Transverse colon (tissue), 4 donors: ENCODE measurements at places on chromosomes 7 and 10.
A peak's percentile ranks its signal among the peaks of the same experiment; 100 is the strongest.

GRCh38 chr10:14569274-14570060, 205.2 kb downstream of the FAM107B start:
- peak; percentile 56 for DNase-seq

DNA sequence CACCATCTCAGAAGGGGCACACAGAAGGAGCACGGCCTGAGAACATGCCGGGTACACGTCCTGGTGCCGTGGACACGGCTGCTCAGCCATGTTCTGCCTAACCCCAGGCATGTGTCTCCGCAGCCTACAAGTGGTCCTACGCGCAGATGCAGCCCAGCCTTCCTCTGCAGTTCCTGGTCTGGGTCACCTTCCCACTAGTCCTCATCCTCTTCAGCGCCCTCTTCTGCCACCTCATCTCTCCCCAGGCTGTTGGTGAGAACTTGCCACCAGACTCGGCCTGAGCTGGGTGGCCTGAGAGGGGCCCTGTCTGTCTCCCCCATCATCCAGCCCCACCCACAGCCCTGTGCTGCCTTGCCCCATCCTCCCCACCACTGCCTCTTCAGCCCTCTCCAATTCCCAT, 5.3 kb downstream of the CLCN1 start:
- no peak for DNase-seq

- DNase-seq: peak; percentile 19
These were observed 5.8 kb upstream of the ZNF736 start for GRCh38 chr7:64308016-64308270.

GRCh38 chr7:106731187-106731586, 70.2 kb upstream of the CCDC71L start:
- no peak for DNase-seq

- no peak for DNase-seq
These were observed 345.0 kb downstream of the SEMA3D start for GRCh38 chr7:84841809-84842208.

GRCh38 chr7:50221433-50221832, 83.1 kb upstream of the IKZF1 start:
- no peak for DNase-seq

GRCh38 chr7:18503126-18503866, 7.7 kb downstream of the HDAC9 start:
- no peak for DNase-seq

- DNase-seq: no peak
These were observed 50.8 kb upstream of the PDZD8 start for GRCh38 chr10:117425974-117426566.

DNA sequence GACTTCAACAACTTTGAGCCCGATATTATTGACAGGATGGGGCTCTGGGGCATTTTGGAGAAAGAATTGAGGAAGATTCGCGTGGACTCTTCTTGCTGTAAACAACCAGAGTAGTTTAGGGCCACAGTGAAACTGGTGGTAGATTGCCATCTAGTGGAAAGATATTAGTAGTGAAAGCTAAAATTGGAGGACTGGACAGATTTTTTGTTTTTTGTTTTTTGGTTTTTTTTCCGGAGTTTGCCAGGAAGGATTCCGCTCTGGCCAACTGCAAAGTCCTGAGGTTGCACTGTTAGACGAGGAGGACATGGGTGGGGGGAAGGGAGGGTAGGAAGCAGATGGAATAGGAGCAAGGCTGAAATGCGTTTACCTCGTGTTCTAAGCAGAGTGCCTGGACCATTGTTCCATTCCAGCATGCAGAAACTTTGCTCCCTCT, 11.7 kb downstream of the NOBOX start:
- no peak for DNase-seq

DNA sequence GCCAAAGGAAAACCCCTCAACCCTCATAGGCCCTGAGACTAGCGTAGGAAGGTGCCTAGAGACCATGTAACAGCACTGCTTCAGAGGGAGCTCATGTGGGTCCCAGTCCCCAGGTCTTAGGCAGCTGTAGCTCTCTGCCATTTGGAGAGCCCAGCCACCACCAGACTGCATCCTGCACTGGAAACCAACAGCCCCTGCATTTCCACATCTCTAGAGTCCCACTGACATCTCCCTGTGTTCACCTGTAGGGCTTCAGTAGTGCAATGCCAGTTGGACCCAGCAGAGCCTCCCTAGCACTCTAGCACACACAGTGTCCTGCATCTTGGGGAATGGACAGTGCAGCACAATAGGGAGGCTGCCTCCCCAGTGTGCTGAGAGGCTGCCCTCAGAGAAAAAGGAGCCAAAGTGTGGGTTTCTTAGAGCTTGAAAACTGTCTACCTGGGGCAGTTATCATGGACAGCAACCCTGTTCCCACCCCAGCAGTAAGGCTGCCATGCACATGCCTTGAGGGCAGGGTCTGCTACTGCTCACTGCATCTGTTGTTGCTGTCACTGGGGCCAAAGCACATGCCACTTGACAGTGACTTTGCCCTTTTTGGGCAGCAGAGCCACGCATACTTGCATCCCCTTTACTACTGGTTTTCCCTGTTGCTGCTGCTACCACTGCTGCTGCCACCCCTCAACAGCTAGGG, 46.7 kb upstream of the ANTXRL start:
- DNase-seq: no peak

DNA sequence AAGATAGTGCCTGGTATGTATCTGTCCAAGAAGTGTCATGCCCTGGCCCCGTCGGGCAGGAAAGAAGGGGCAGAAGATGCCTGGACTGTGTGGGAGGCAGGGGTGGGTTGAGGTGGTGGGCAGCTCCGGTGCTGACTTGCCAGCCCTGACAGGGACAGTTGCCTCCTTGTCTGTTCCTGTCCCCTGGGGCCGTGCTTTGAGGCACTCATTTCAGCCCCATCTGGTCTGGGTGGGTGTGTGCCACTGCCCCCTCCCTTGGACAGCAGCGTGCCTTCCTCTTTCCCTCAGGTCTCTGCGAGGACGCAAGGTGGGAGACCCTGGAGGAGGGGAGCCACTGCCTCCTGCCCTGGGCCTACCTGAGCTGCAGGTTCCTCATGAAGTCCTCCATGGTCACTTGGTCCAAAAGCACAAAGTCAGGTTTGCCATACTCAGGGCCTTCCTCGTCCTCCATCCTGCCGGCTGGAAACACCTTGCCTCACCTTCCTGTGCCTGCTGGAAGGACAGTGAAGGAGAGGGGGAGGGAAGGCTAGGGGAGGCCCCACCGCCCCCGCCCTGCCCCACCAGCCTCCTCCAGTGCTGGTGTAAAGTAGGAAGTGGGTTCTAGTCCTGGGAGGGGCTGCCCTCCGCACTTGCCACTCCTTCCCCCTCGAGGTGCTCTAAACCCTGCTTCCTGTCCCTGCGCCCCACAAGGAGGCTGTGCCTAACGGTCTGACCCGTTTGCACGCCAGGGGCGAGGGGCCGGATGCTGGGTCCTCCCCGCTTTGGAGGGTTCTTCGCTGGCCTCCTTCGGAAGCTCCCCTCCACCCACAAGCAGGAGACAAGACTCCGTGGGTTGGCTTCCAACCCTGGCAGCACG, at the start of gene MYO1G:
TSS of gene MYO1G (minus strand) at position 505 of the 856 bp plus-strand sequence. CDS start at position 451, 54 bp downstream.
- DNase-seq: peak; percentile 72

GRCh38 chr7:116911801-116912200, 41.5 kb upstream of the ST7 start:
- DNase-seq: no peak

GRCh38 chr7:57769958-57770357, 320.0 kb downstream of the ZNF716 start:
- DNase-seq: no peak

DNA sequence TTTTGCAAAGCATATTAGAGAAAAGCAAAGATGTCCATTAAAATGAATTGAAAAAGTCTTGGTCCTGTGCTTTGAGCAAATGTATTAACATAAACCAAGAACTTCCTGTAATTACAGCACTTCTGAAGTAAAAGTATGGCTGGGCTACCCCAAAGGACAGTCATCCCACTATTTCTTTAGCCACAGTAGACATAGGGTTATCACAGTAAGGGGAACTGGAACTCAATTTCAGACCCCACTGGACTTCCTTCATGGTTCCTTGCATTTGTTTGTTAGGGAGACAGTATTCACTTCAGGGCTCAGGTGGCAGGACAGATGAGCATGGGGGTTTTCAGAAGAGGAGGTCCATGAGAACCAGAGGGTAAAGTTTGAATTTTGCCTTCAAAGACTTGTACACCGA, 203.1 kb upstream of the PDE1C start:
- no peak for DNase-seq

DNA sequence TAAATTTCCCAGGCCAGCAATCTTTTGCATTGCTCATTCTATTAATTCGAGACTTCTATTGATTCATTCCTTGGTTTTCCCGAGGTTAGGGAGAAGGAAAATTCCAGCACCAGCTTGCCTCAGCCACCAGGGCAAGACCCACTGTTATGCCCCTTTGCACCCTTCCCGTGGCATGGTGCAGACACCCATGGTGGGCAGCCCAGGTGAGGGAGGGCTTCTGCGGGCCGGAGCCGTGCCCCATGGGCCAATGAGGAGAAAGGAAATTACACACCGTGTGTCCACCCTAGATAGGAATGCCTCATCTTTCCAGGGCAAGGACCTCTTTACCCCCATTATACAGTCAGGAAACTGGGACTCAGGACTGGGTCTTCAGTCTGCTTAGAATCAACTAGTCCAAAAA, 4.5 kb upstream of the GRID1 start:
- no peak for DNase-seq

GRCh38 chr10:133373174-133374090, at the start of gene ECHS1:
TSS of gene ECHS1 (minus strand) at chr10:133373354. CDS start at chr10:133373333, 21 bp downstream.
- peak; percentile 97 for DNase-seq

DNA sequence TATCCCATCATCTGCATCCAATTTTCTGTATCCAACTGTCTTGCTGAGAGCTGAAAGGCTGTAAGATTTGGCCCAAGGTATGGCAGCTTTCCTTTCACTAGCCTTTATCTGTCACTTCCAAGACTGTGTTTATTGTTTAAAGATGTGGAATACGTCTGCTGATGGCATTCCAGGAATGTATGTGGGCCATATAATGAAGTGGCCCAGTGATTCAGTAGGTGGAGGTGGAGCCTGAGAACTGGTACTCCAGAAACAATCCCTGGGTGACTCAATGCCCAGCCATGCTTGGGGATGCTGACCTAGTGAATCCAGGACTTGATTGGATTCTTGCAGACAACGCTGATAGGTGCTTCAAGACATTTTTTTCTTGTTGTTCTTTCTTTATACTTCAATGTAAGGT, 13.5 kb downstream of the NEUROD6 start:
- no peak for DNase-seq

- DNase-seq: peak; percentile 44
These were observed 65.9 kb upstream of the CC2D2B start for GRCh38 chr10:95841661-95842498.

GRCh38 chr7:47557694-47558670, 23.9 kb downstream of the TNS3 start:
- DNase-seq: no peak

DNA sequence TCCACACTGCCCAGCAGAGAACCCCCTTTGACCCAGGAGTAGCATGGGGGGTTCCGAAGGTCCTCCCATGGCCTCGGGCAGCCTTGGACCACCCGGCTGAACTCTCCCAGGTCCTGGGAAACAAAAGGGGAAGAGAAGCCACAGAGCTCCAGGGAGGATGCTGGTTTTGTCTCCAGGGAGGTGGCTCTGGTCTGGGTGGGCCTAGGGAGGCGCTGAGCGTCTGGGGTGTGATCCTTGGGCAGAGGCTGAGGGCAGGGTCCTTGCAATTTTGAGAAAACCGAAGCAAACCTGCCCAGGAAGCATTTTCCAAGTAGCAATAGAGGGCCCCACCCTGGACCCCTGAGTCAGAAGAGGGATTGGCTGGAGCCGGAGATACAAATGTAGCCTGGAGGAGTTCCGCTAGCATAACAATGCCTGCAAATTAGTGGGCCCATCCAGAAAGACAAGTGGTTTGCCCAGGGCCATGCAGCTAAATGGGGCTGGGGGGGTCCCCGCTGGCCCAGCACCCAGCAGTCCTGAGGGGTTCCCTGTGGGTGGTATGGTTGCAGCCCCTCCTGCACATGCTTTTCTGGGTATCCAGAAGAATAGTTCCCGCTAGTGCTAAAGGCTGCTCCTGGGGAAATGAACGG, 2.0 kb downstream of the UTF1 start:
- no peak for DNase-seq

- no peak for DNase-seq
These were observed 60.1 kb upstream of the NAMPT start for GRCh38 chr7:106344861-106345260.

DNA sequence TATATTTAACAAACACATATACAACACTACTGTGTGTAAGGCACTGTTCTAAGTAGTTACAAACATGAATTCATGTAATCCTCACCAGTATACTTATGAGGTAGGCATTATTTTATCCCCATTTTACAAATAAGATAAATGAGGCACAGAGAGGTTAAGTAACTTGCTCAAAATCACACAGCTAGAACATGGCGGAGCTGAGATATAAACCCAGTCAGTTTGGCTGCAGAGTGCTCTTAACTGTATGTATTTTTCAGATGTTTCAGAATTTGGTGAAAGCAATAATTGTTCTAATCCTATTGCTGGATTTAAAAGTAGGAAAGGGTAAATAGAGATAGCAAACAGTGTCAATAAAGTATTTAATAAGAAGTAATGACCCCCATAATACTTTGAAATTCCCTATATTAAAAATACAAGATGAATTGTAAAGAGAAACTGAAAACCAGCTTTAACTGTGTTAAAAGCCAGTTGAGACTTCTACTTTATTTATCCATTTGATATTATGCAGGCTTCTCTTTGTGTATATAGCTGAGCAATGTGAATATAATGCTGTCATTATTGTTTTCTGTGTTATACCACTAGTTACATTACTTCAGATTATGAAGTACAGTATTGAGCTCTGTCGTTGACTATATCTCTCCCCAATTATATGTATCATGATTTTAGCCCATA, 32.3 kb upstream of the RPA3 start:
- no peak for DNase-seq
